ENCODE measurements at places on chromosomes 4 and X.

DNA sequence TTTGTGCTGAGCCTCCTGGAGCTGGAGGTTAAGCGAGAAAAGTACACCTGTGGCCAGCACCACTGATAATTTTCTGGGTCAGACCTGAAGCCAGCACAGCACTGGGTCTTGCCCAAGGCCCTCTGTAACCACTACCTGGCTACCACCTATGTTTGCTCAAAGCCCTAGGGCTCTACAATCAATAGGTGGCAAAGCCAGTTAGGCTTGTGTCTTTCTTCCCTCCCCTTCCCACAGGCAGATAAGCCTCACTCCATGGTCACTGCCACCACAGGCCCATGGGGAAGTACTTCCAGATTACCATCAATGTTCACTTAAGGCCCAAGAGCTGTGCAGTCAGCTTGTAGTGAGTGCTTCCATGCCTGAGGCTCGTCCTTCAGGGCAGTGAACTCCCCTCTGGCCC lies 35.2 kb upstream of the ARMCX4 start:
- no peak for DNase-seq

DNA sequence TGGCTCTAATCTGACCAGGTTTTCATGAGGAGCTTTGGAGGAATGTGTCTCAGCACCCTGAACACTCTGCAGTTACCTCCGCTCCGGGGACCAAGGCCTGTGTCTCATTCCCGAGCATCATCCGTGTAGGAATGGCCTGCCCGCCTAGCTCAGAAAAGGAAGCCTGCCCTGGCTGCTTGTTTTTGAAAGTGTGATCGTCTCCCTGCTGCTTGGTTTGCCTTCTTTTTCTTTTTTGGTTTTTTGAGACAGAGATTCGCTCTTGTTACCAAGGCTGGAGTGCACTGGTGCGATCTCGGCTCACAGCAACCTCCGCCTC lies 73.3 kb downstream of the CRLF2 start:
- DNase-seq, result no peak

- DNase-seq, result peak; percentile 14
Observed at GRCh38 chr4:171846232-171846631, 33.0 kb downstream of the GALNTL6 start.

GRCh38 chr4:102860611-102861324 lies 8.0 kb upstream of the CISD2 start:
- DNase-seq, result no peak

- no peak for DNase-seq
Observed at GRCh38 chr4:165439344-165439743, 60.5 kb downstream of the CPE start.

GRCh38 chr4:2788532-2789103 lies 4.3 kb upstream of the SH3BP2 start:
- DNase-seq, result no peak

DNA sequence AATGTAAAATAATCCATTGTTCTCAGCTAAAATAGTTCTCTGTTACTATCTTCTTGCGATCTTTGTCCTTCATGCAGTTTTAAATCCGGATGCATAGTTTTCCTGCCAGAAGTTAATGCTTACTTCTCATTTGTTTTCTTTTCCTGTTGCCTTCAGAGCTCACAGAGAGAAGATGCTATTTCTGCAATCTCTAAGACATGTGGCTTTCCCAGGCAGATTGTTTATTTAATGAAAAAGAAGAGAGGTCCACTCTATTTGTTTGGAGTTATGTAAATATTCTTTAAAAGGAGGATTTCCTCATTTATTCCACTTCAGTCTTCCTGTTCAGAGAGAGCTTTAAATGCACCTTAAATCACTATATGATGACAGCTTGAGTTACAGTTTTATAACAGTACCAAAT lies 39.3 kb upstream of the HPGD start:
- DNase-seq, result no peak

GRCh38 chr4:51942108-51942832 lies 77.9 kb downstream of the LRRC66 start:
- DNase-seq, result no peak

GRCh38 chrX:50996930-50997329 lies 86.4 kb downstream of the BMP15 start:
- no peak for DNase-seq

DNA sequence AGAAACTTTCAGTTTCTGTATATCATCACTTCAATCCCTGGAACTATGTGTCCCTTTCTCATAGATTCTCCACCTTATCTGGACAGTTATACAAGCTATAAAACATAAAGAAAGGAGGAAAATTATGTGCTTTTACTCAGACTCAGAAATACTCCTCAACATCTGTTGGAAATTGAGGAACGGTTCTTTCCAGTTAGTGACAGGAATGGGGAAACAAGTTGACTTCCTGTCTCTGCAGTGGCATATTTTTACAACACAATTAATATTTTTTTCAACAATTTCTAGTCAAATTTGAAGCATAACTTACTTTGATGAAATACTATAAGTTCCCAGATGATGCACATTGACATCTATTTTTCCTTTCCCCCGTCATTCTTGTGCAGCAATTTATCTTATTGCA lies 27.9 kb downstream of the ABHD18 start:
- DNase-seq, result no peak

GRCh38 chr4:126242679-126243390 lies 928.1 kb downstream of the FAT4 start:
- no peak for DNase-seq

DNA sequence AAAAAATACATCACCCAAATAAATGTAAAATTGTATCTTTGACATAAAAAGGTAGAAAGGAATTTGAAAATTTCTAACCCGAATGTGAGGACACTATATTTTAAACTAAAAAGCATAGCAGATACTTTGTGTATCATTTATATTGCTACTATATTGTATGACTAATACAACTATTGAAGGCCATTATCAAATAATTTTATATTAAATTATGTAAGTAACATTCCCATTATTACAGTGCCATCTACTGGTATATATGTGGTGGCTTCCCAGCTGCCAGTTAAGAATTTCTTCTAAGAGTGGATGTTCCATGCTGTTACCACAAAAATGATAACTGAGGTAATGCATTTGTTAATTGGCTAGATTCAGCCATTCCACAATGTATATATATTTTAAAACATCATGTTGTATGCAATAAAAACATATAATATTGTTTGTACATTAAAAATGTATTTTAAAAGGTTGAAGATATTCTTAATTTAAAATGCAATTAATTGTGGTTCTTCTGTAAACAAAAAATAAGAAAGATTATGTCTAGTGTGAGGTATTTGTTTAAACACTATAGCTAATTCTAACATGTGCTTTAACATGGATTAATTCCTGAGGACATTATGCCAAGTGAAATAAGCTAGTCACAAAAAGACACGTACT lies 65.3 kb downstream of the EGF start:
- peak; percentile 62 for DNase-seq

DNA sequence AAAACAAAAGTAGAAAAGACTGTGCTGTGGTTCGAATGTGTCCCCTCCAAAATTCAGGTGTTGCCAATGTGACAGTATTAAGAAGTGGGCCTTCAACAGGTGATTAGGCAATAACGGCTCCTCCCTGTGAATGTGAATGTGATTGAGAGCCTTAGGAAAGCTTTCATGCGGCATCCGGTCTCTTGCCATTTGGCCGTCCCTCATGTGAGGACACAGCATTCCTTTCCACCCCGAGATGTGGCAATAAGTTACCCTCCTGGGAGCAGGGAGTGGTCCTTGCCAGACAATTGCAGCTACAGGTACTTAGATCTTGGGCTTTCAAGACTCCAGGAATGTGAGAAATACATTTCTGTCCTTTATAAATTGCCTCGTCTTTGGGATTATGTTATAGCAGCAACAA lies 129.3 kb downstream of the CPEB2 start:
- no peak for DNase-seq

- no peak for DNase-seq
Observed at GRCh38 chrX:67583171-67583570, 39.4 kb downstream of the AR start.

DNA sequence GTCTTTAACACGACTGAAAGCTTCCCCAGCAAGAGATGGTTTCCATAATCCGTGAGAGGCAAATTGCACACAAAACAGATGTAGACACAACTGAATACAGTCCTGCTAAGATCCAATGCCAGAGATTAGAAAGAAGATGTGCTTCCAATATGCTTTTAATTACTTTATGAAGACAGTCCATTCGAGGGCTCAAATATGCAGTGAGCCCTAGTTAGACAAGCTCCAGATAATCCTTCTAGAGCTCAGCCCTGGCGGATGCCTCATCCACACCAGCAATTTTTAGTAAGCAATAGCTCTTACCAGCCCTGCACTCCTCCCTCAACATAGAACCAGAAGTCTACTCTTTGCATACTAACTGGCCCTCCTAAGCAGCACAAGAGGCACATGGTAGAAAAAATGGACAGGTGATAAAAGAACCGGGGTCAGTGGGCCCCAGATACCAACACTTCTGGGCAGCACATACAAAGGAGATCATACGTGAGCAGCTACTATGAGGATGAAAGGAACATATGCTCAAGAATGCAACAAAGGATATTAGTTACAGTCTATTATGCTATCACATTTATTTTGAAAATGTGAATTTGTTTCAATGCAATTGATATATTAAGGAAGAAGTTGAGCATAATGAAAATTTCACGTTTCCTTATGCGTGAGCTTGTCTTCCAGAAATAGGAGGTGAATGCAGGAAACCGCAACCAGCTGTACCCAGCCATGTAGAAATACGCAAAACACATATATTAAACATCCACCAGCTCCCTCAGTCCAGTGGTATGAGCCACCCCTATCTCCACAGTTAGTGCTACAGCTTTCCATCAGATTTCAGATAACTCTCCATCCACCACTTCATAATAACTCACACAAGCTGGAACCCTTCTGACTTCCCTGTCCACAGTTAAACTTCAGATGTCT lies 34.3 kb downstream of the GPC4 start:
- peak; percentile 10 for DNase-seq

DNA sequence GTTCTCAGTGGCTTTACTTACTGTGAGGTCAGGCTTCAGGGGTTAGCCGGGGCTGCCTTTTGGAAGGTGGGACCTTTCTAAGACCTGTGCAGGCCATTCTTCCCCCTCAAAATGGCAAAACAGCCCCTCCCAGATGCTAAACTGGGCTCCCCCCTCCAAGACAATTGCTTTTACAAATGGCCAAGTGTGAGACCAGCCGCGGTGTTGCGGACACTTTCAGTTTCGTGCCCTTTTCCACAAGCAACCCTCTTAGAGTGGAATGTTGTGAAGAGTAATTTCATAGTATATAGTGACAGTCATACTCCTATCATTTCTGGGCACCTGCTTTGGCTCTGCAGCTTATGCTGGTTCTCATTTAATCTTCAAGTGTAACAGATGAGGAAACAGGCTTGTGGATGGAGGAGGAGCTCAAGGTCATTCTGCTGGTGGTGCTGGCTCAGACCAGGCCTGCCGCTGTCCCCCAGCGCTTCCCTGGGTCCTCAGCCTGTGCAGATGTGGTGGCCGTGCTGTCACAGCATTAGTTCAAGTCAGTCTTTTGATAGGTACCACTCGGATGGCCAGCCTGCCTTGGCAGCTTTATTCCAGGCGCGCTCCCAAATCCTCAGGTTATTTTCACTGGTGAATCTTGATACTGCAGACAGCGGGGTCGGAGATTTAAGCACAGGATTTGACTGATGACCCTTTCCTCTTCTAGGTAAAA lies 55.0 kb upstream of the TADA2B start:
- DNase-seq, result no peak

DNA sequence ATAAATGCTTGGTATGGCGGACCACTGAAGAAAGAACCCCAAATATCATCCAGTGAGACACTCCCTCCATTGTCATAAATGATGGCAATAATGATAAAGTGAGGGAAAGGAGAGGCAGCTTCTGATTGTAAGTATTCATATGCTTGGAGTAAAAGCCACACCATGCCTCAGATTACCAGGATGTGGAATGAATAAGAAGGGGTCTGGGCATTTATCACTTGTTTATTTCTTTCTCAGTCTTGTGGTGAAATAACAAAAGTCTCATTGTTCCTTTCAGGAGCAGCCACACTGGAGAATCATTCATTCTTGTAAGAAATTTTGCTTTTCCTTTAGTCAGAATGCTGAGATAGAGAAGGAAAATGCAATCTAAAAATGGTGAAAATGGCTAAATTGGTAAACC lies 21.7 kb downstream of the F8 start:
- no peak for DNase-seq

- DNase-seq, result no peak
Observed at GRCh38 chr4:52841682-52842456, 20.2 kb upstream of the RASL11B start.

DNA sequence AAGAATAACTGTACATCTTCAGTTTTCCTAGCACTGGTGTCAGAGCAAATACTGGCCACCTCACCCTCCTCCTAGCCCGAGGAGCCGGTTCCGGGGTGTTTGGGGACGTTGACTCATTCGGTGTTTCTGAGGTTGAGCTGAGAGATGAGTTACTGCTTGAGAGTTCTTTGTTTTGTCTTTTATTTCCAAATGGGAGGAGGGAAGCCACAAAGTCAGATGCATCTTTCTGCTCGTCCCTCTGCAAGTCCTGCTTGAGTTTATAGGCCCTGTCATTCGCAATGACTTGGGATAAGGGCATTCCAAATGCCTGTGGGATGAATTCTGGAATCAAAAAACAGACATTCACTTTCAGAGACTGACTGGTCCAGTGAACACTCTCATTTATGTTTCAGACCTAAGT lies 77.5 kb downstream of the HCCS start:
- DNase-seq, result no peak

DNA sequence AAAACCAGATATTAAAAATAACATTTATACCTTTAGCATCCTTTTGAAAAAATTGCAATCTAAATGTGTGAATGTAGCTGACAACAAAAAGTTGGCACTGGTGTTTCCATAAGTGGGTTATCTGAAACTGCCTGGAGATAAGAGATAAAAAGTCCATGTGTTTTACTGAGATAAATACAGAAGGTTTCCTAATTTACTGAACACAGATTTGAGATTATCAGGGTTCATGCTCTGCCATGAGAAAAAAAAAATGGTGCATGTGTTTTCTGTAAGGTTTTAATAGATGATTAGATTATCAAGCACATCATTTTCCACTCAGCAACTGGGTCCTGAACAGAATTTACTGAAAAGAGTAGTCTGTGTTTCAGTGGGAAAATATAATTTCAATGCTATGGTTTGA lies 326.2 kb upstream of the SLIT2 start:
- no peak for DNase-seq

DNA sequence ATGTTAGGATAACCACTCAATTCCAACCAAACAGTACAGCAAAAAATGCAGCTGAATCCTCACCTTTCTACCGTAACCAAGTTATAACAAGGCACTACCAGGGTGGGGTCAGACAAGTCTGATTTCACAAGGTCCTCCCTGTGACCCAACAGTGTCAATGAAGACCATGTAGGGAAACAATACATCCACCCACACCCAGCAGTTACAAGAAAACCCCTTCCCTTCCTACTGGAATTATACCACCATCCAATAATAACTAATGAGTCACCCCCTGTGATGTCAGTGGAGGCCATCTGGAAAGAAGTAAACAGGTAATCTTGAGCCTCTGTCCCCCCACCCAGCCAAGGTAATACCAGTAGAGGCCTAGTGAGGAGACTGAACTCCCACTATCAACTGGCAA lies 117.6 kb downstream of the FGF16 start:
- DNase-seq, result no peak

- DNase-seq, result no peak
Observed at GRCh38 chr4:41329361-41329760, 72.6 kb downstream of the UCHL1 start.

- DNase-seq, result no peak
Observed at GRCh38 chr4:77169481-77169880, 12.5 kb downstream of the CCNG2 start.
